Right ventricle myocardium superior (tissue), 1 donor: ENCODE measurements at places on chromosomes 5 and 9. TPM values are rescaled to one million over a fixed set of nuclear protein-coding genes. Genes with fewer than 3 reads are reported as not detected.

GRCh38 chr5:125295405-125295872, 549.0 kb upstream of the ZNF608 start:
- no peak for DNase-seq

GKAP1 gene
- 25.2 TPM for total RNA-seq

DNA sequence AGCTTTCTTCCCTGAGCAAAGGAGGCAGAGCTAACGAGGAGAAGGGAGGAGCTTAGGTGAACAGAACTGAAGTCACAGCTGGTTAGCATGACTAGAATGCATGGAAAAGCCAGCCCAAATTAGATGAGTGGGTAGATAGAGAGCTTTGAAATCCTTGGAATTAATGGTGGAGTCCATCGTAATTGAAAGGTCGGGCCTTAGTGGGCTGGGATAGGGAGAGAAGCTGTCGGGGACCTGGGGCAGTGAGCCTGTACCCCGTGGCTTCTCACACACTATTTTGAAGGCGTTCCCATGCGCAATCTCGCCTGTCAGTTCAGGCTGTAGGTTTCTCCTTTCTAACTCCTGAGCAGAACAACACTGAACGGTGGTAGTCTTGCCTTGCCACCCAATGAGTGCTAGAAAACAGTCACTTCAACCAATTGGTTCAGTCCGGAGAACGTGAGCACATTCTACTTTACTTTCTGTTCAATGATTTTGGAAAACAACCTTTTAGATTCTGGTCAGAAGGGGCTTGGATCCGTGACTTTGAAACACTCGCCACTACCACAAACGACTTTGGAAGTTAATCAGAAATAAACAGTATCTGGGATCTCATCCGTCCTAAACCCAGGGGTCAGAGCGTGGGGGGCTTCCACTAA, 655 bp upstream of the RAI14 start:
- no peak for DNase-seq

DNA sequence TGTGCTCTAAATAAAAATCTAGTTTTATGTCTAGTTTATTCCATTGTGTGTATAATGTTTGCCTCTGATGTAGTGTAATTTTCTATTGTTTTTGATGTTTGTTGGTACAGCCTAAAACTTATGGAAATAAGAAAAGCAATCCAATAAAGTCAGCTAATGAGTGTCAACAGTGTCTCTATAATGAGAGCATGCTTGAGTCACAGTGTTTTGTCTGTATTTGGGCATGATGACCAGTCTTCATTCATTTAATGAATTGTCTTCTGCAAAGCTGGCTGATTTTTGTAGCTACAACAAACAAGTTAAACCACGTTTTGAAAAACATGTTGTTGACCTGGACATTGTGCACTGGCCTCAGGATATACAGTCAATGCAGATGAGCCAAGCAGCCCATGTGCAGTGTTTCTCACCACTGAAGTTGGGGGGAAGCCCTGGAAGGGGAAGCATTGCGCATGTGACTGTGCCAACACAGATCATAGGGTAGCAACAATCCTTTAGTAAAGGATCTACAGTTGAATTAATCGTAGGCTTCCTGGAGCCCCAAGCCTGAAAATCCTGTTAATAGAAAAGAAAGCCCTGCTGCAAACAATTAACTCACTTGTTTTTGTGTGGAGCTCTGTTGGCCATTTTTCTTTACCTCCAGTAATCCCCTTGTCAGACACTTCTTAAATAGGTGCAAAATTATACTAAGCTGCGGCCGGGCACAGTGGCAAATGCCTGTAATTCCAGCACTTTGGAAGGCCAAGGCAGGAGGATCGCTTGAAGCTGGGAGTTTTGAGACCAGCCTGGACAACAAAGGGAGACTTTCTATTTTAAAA, 88.0 kb downstream of the INIP start:
- DNase-seq, result no peak

GRCh38 chr5:126477294-126478117, 54.3 kb downstream of the GRAMD2B start:
- DNase-seq, result no peak

GRCh38 chr5:33892620-33893137, 889 bp upstream of the ADAMTS12 start:
- no peak for DNase-seq

DNA sequence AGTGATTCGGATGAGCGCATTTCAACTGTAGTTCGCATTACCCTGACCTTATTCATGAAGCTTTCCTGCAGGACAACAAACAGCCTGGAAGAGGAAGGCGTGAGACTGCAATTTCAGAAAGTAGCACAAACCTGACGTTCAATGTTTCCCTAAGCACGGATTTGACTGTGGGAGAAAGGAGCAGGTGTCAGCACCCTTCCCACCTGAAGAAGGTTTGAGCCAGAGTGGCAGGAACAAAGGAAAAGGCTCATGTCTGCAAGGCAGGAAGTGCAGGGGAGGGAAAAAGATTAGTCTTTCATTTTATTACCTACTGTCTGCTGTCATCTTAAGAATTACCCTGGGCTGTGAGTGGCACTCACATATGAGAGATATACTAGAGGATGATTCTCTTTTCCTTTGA, 114.0 kb downstream of the MED10 start:
- no peak for DNase-seq

GRIA1 gene
- 0.05 TPM for total RNA-seq

TMEM232 gene
- total RNA-seq, result 3.2 TPM

DNA sequence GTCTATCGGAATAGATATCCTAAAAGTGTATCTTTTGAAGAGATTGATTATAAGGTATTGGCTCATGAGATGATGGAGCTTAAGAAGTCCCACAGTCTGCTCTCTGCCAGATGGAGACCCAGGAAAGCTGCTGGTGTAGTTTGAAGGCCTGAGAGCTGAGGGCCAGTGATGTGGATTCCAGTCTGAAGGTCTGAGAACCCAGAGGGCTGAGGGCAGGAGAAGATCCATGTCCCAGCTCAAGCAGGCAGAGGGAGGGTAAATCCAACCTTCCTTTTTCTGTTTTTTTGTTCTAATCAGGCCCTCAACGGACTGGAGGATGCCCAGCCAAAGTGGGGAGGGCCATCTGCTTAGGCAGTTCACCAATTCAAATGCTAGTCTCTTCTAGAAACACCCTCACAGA, 11.0 kb upstream of the ABL1 start:
- no peak for DNase-seq

CYFIP2 gene
- 27.6 TPM for total RNA-seq

GRCh38 chr5:170681013-170681433, 102.5 kb upstream of the GABRP start:
- DNase-seq, result no peak

RFESD gene
- total RNA-seq, result 5.1 TPM

RIMOC1 gene
- total RNA-seq, result 10.9 TPM

CCDC192 gene
- not detected for total RNA-seq

DNA sequence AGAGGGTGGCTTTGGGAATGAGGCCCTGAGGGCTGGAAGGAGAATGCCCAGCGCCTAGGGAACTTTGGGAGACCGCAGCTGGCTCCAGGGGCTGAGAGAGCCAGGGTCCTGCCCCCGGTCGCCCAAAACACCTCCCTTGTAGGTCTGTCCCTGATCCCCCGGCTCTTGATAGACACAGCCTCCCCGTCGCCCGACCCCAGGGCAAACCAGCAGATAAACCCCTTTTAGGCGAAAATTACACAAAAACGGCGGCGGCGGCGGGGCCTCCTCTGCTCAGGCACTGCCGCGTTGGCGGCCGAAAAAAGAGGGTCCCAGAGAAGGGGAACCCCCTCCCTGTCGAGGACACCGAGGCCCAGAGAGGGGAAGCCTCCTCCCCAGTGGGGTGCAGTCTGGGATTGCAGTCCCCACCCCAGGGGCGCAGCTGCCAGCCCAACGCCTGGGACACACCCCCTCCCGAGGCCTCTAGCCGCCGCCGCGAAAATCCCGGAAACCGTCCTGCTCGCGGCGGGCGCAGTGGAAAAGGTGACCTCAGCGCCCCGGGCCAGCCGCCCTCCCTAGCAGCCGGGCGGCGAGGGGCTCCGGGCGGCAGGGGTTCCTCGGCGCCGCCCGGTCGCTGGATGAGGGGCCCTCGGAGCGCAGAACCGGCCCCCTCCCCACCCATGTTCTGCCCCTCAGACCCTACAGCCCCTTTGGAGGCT, 3.1 kb upstream of the BARX1 start:
- no peak for DNase-seq

MGAT4B gene
- total RNA-seq, result 93.3 TPM
